Gastroesophageal sphincter (tissue), 4 donors: ENCODE measurements at places on chromosomes 4 and X. TPM values are rescaled to one million over a fixed set of nuclear protein-coding genes. Genes with fewer than 3 reads are reported as not detected.
A peak's percentile ranks its signal among the peaks of the same experiment; 100 is the strongest.

ZFP92 gene
- 2.0 TPM for total RNA-seq

DNA sequence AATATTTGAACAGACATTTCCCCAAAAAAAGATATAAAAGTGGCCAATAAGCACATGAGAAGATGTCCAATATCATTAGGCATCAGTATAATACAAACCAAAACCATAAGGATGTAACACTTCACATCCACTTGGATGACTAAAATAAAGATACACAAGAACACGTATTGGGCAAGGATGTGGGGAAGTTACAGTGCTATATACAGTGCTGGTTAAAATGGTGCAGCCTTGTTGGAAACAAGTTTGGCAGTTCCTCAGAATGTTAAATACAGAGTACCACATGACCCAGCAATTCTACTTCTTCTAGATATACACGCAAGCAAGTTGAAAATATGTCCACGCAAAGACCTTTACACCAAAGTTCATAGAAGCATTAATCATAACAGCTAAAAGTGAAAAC lies 58.9 kb downstream of the HAUS3 start:
- H3K4me1 ChIP-seq: no peaks in the 10 kb centered on the region
- no peaks in the 10 kb centered on the region for H3K27me3 ChIP-seq
- H3K4me3 ChIP-seq: no peak overlapping the region
- no peak overlapping the region for H3K27ac ChIP-seq
- no peaks in the 10 kb centered on the region for H3K36me3 ChIP-seq
- ATAC-seq: no peak

GRCh38 chrX:96433409-96434077 lies 251.1 kb upstream of the DIAPH2 start:
- no peaks in the 10 kb centered on the region for H3K36me3 ChIP-seq
- no peaks in the 10 kb centered on the region for H3K4me1 ChIP-seq

PNMA3 gene
- not detected for total RNA-seq

CFP gene
- 5.0 TPM for total RNA-seq

DNA sequence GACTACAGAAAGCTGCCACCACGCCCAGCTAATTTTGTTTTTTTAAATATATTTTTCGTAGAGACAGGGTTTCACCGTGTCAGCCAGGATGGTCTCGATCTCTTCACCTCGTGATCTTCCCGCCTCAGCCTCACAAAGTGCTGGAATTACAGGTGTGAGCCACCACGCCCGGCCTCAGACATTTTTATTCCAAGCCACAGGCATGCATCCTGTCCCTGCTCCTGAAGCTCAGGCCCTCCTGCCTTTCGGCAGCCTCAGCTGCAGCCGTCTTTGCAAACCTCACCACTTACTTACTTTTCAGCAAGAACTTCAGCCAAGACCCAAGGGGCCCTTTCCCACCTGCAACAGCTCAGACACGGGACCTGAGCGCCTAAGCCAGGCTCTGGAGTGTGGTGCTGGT lies 26.0 kb downstream of the FAM53A start:
- no peak overlapping the region for H3K4me3 ChIP-seq
- ATAC-seq: no peak

DNA sequence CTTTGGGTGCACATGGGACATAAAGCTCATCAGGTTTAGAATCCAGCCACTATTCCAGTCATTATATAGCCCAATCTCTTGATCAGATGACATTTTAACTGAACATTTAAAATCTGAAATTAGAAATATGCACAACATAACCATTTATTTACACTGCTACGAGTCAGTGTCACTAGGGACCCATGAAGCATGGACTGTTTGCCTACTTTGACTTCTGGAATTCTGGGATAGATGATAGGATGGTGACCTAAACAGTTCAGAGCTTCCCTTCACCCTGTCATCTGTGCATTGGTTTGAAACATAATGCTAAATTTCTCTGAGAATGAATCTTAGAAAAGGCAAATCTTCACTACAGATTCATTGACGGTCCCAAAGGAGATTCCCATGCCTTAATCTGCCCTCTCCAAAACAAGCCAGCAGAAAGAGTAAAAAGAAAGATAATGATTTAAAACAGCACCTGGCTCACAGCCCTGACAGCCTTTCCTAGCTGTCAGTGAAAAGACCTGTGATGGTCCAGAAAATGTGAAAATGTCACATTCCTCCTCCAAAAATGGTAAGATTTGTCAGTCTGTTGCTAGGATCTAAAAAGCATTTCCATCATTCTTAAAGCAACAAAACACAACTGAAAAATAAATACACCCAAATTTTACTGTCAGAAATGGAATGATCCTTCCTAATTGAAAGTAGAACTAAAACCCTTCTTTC lies 18.9 kb upstream of the HERC3 start:
- no peak for ATAC-seq
- no peak overlapping the region for H3K4me3 ChIP-seq
- H3K27me3 ChIP-seq: no peaks in the 10 kb centered on the region
- peaks cover 7% of the 10 kb centered on the region for H3K4me1 ChIP-seq
- no peak overlapping the region for H3K27ac ChIP-seq

BEX3 gene
- 200 TPM for total RNA-seq

GRCh38 chrX:15816438-15816809 lies 26.1 kb downstream of the ZRSR2 start:
- no peak for ATAC-seq
- no peaks in the 10 kb centered on the region for H3K27me3 ChIP-seq

- peaks cover 23% of the 10 kb centered on the region for H3K4me1 ChIP-seq
- H3K4me3 ChIP-seq: no peak overlapping the region
- H3K27me3 ChIP-seq: no peaks in the 10 kb centered on the region
- H3K36me3 ChIP-seq: no peaks in the 10 kb centered on the region
- peak; percentile 63 for ATAC-seq
- H3K27ac ChIP-seq: no peak overlapping the region
These were observed 27.9 kb upstream of the TMSB4X start for GRCh38 chrX:12946838-12947544.

CXorf49 gene
- total RNA-seq: not detected

- no peak for ATAC-seq
- H3K27ac ChIP-seq: no peak overlapping the region
- no peaks in the 10 kb centered on the region for H3K36me3 ChIP-seq
- H3K27me3 ChIP-seq: no peaks in the 10 kb centered on the region
These were observed 97.7 kb downstream of the DDX60 start for GRCh38 chr4:168220893-168221292.

GLRB gene
- total RNA-seq: 2.7 TPM

GRCh38 chr4:41696131-41696530 lies 52.4 kb downstream of the PHOX2B start:
- H3K4me1 ChIP-seq: no peaks in the 10 kb centered on the region
- H3K36me3 ChIP-seq: no peaks in the 10 kb centered on the region
- no peak for ATAC-seq
- H3K4me3 ChIP-seq: no peak overlapping the region
- H3K27me3 ChIP-seq: no peaks in the 10 kb centered on the region

DNA sequence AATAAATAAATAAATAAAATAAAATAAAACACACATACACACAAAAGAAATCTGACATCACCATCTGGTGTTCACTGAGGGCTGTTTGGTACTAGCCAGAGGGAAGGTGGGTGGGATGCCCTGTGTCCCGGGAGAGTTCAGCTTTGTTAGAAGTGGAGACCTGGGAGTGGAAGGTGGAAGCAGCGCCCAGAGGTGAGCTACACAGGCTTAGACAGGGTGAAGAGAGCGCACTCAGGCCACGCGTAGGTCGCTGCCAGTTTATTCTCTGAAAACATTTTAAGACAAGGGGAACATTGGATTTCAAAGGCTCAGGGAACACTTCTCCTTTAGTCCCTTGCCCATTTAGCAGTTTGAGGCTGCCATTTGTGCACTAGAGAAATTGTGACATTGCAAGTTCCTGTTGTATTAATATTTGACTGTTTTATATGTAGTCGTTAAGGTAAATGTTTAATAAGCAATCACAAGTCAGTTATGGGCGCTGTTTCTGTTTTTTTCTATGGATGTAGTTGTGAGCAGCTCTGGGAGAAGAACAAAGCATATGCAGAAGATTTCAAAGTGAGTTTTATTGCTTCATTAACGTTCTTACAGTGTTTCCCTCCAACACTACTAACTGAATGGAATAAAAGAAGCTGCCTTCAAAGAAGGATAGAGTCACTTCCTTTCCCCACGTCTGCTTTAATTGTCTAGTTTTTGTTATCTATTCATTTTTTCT lies 405.5 kb upstream of the NR3C2 start:
- H3K4me1 ChIP-seq: no peaks in the 10 kb centered on the region
- no peak overlapping the region for H3K4me3 ChIP-seq
- H3K27ac ChIP-seq: no peak overlapping the region
- H3K36me3 ChIP-seq: no peaks in the 10 kb centered on the region

DNA sequence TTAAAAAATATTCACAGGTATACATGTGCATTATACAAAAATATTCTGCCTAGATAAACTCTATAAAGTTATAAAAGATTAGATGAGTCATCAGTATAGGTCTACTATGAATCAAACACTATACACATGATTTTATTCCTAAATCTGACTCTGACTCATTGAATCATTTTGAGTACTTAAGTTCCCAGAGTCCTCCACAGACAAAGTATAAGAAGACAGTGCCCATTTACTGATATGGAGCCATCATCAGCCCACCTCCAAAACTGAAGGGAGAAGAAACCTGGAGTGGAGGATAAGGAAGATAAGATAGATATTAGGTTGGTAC lies 28.7 kb upstream of the ANTXR2 start:
- no peaks in the 10 kb centered on the region for H3K36me3 ChIP-seq
- H3K27me3 ChIP-seq: no peaks in the 10 kb centered on the region
- H3K4me3 ChIP-seq: no peak overlapping the region
- H3K4me1 ChIP-seq: no peaks in the 10 kb centered on the region
- ATAC-seq: no peak

ELF2 gene
- total RNA-seq: 57.6 TPM

RAI2 gene
- 35.4 TPM for total RNA-seq

SASH3 gene
- total RNA-seq: 8.2 TPM

DNA sequence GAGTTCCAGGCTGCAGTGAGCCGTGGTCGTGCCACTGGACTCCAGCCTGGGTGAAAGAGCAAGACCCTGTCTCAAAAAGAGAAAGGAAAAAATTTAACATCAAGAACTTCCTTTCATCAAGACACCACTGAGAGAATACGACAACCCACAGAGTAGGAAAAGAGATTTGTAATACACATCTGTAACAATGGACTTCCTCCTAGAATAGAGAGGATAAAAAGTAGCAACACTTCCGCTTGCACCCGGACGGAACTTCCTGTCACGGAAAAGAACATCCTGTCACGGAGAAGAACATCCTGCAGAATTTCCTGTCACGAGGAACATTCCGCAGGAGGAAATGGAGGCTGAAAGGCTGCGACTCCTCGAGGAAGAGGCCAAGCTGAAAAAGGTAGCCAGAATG lies at the start of gene DCAF4L1:
DCAF4L1 (plus strand) TSS at position 301 of the 400 bp plus-strand sequence; CDS start at position 338, 37 bp downstream.
- H3K27me3 ChIP-seq: no peaks in the 10 kb centered on the region
- H3K36me3 ChIP-seq: no peaks in the 10 kb centered on the region
- no peak within 1 kb of the TSS for H3K27ac ChIP-seq

- peak; percentile 99 for ATAC-seq
- H3K27ac ChIP-seq: peak overlapping the region; percentile 35
- H3K4me3 ChIP-seq: peak overlapping the region; percentile 28
- no peaks in the 10 kb centered on the region for H3K27me3 ChIP-seq
These were observed 14.7 kb upstream of the ANXA5 start for GRCh38 chr4:121711263-121712000.

CNKSR2 gene
- total RNA-seq: 55.3 TPM

GRCh38 chr4:185318679-185319078 lies 77.0 kb downstream of the LRP2BP start:
- H3K27ac ChIP-seq: no peak overlapping the region
- no peaks in the 10 kb centered on the region for H3K36me3 ChIP-seq
- no peaks in the 10 kb centered on the region for H3K27me3 ChIP-seq
- H3K4me1 ChIP-seq: no peaks in the 10 kb centered on the region
- H3K4me3 ChIP-seq: no peak overlapping the region

GRCh38 chrX:96027407-96027806 lies 657.2 kb upstream of the DIAPH2 start:
- ATAC-seq: peak; percentile 62
- no peak overlapping the region for H3K27ac ChIP-seq
- H3K36me3 ChIP-seq: no peaks in the 10 kb centered on the region
- no peaks in the 10 kb centered on the region for H3K27me3 ChIP-seq

TBCK gene
- 21.0 TPM for total RNA-seq

GABRA4 gene
- total RNA-seq: 1.3 TPM

GRCh38 chr4:169311643-169312365 lies 41.0 kb upstream of the SH3RF1 start:
- H3K27me3 ChIP-seq: no peaks in the 10 kb centered on the region
- H3K36me3 ChIP-seq: no peaks in the 10 kb centered on the region
- peaks cover 17% of the 10 kb centered on the region for H3K4me1 ChIP-seq
- no peak overlapping the region for H3K27ac ChIP-seq
- ATAC-seq: peak; percentile 57

DNA sequence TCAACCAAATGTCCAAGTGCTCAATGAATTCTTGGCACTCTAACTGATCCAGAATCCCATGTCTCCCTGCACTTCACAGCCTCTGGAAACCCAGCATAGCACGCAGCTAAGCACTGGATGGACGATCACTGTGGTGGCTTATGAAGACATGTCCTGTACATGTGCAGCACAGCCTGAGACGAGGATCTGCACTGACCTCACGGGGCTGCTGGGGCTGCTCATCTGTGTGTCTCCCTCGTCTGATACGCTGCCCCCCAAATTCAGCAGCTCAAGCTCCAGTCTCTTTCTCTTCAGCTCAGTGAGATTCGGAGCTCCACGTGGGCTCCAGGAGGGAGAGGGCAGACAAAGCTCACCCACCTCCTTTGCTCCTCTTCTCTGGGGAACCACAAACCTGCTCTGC lies 126.9 kb downstream of the CPZ start:
- H3K4me3 ChIP-seq: no peak overlapping the region
- H3K27ac ChIP-seq: no peak overlapping the region
- H3K36me3 ChIP-seq: no peaks in the 10 kb centered on the region
- no peak for ATAC-seq
- H3K27me3 ChIP-seq: peaks cover 32% of the 10 kb centered on the region
